ENCODE measurements at places on chromosomes 1 and 21.

DNA sequence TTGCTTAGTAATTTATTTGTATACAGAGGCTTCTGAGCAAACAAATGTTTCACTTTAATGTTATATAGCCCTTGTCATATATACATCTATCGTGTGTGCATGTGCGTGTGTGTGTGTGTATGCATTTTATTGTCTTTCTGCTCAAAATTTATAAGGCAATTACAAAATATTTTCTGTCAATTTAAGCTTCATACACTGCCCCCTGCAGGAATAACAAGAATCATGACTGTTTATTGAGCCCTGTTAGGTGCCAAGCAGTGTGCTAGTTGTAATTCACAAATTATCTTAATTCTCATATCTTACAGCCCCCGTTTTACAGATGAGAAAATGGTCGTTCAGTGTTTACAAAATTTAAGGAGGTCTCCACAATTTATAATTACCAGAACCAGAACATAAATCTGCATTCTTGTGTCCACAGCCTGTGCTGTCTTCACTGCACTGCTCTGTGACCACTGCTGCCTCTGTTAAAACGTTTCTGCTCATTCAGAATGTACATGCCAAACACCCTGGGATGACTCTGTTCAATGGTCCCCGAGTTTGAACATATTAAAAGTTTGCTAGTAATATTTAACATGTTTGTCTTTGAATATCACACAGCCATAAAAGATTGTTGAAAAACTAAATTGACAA is 181.3 kb downstream of the ATP6V1G3 start:
- DNase-seq = peak; percentile 51

DNA sequence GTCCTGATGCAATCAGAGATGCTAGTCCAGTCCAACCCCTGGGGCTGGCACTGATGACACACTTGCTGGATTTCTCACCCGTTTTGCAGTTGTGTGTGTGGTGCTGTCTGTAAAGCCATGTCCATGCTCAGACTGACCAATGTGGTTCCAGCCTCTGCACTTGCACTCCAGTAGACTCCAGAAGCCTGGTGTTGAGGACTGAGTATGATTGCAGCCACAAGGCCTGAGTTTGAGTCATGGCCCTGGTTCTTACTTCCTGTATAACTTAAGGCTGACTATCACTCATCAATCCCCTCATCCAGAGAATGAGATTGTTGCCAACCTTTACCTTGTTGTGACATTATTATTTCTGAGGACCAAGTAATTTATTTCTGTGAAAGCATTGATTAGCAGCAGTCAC is 34.8 kb upstream of the IKBKE start:
- no peak for DNase-seq

DNA sequence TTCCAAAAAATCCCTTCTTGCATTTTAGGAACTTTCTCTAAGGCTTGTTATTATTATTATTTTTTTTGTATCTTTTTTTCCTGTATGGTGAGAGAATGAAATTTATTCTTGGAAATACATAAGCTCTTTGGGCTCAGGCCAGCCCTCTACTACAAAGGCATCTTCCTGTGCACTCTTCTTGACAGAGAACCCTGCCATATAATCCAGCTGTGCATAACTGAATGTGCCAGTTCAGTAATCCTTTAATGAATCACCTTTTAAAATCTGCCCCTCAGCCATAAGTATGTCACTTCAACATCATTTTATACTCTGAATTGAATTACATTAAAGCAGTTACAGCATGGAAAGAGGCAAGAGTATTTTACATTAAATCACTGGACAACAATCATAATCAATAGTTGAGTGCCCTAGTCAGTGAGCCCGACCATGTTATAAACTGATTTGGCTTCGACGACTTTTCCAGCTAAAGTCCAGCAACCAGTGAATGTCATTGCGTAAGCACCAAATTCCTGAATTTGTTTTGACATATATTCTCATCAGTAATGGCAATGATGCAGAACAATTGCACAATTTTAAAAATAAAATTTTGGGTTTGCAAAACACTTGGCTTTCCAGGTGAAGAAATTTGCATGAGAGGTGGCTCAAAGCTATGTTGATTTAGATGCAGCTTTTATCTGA is 59.2 kb upstream of the KCNK2 start:
- no peak for DNase-seq

DNA sequence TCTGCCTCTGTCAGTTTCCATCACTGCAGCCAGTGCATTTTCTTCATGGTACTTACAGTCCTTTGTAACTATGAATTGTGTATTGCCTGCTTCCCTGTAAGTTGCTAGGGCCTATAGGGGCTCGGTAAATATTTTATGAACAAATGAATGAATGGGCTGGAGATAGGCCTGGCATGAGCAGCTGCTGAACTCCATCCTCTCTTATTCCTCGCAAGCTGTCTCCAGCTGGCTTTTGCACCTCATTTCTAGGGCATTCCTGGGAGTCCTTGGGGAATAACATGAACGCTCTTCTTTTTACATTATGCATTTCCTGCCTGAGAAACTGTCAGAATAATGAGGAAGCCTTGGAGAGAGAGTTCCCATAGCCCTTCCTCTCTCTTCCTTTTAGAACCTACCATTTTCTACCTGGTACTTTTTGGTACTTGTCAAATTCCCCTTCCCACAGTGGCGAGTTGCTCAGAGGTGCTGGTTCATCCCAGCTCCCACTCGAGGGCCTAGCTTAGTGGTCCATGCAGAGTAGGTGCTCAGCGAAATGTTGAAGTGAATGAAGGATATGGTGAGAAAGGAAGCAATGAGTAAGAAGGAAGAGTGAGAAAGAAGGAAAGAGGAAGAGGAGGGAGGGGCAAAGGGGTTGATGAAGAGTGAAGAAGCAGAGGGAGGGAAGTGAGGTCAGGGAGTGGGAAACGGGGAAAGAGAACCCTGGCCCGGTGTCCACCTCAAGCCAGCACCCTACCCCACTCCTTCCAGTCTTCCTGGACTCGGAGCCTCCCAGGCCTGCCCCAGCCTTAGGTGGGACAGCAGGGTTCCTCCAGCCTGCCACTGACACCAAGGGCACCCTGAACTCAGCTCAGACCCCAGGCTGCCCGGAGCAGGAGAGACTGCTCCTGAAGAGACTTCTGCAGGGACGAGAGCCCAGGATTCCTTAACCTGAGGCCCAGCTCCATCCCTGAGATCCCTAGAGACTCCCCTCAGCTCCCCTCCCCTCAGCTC is 29.6 kb downstream of the KCNC4 start:
- DNase-seq = no peak

DNA sequence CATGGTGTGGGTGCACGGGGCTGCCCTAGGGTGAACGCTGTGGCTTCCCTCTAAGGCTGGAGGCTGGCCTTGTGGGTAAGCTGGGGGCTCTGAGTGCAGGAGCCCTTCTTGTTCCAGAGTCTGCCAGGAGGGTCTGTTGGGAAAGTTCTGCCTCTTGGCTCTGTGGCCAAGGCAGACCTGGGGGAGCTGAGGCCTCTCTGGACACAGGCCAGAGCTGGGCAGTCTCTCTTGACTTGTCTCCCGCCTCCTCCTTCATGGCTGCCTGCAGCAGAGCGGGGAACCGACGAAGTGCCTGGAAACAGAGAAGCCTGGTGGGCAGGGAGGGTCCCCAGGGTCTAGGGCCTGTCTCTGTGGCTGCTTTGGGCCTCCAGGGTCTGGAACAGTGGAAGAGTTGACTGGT is 30.3 kb upstream of the PEX10 start:
- DNase-seq = no peak

- DNase-seq = no peak
These were observed 51.0 kb upstream of the IKBKE start for GRCh38 chr1:206419250-206419649.

DNA sequence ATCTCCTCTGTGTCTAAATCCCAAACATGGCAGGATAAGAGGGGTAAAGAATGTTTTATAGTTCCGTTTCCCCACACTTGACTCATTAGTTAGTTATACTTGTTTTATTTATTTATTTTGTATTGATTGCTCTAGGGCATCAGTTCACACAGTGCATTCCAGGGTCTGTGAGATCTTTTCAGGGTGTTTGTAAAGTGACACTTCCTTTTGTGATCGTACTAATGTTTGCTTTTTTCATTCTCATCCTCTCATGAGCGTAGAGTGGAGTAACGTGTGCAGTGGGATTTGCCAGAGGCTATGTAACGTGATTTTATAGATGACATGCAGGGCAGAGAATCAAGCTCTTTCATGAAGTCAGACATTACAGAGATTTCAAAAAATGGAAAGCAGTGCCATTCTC is 103.2 kb downstream of the SCCPDH start:
- DNase-seq = no peak

GRCh38 chr1:160070243-160071163 is 543 bp upstream of the KCNJ10 start:
- DNase-seq = peak; percentile 63

- no peak for DNase-seq
These were observed 4.8 kb upstream of the SFN start for GRCh38 chr1:26858160-26858559.

DNA sequence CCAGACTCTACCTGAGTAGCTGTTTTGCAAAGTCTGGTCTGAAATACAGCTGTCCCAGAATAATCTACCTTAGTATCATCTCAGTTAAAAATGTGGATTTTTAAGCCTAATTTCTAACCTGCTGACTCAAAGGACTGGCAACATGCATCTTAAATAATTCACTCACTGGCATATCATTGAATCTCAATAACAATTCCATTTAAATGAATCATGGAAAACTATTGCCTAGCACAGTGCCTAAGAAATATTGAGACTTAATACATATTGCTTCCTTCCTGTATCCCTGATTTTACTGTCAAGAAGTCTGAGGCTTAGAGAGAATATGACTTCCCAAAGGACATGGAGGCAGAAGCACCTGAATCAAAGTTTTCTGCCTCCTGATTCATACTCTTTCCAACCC is 3.1 kb downstream of the CCDC190 start:
- no peak for DNase-seq

GRCh38 chr21:16536643-16537434 is 807.1 kb downstream of the USP25 start:
- DNase-seq = no peak

- peak; percentile 8 for DNase-seq
These were observed 82.9 kb upstream of the CACYBP start for GRCh38 chr1:174916846-174917245.

- DNase-seq = no peak
These were observed 18.0 kb downstream of the NADK start for GRCh38 chr1:1760345-1760650.

GRCh38 chr1:152185544-152186391 is 26.7 kb upstream of the RPTN start:
- DNase-seq = peak; percentile 65

GRCh38 chr1:154478639-154479038 is 23.4 kb upstream of the TDRD10 start:
- peak; percentile 42 for DNase-seq

GRCh38 chr1:214123061-214123784 is 135.4 kb downstream of the PROX1 start:
- DNase-seq = peak; percentile 4

DNA sequence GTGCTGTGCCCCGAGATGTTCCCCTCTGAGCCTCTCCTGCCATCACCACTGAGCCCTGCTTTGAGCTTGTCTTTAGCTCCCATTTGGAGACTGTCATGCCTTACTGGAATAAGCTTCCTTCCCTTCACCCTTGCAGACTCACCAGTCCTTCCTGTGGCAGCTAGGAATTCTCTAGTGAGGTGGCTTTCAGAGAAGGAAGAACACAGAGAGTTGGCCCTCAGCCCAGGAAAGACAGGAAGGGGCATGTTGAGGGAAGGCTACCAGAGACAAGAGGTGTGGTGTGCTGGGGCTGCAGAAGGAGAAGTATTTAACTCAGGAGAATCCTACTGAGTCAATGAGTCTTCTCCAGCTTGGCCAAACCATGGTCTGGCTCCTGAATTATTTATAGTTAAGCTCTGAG is 76.3 kb downstream of the UCK2 start:
- no peak for DNase-seq

DNA sequence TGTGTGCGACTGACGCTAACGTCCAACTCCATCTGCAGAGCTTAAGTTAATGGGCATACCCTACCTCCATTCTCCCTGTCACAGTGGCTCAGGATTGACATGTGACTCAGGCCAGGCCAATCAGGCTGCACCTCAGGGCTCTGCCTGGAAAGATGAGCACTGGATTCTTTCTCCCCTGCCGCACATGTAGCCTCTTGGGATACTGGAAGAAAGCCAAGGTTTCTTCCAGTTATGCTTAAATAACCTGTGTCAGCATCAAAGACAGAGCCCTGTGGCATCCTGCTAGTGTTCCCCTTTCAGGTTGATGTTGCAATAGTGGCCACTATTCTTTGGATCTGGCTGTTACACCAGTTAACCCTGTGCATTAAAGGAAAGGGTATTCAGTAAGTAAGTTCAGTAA is 55.0 kb upstream of the SYT6 start:
- DNase-seq = no peak

GRCh38 chr1:1047963-1048362 is 26.1 kb downstream of the RNF223 start:
- no peak for DNase-seq

DNA sequence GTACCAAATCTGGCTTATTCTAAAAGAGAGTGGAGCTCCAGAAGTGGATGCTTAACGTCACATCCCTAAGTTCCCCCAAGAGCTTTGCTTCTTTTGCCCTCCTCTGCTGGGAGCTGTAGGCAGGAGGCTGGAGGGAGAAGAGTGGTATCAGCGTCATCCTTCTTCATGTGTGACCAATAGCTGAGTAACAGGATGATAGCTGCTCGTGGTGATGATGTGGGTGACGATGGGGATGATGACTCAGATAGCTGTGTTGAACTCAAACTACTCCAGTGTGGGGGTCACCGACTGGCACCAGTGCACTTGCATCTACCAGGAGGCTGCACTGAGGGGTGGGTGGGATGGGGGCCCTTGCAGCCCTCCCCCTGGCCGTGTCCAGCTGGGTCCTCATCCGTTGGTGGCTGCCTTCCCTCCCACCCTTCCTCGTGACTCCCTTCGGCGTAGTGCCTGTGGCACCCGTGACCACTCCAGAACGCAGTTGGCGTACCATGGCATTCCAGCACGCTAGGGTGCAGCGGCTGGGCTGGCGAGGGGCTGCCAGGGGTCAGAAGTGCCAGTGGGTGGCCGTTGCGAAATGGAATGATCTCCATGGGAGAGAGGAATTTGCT is 1.1 kb downstream of the IGFN1 start:
- no peak for DNase-seq

DNA sequence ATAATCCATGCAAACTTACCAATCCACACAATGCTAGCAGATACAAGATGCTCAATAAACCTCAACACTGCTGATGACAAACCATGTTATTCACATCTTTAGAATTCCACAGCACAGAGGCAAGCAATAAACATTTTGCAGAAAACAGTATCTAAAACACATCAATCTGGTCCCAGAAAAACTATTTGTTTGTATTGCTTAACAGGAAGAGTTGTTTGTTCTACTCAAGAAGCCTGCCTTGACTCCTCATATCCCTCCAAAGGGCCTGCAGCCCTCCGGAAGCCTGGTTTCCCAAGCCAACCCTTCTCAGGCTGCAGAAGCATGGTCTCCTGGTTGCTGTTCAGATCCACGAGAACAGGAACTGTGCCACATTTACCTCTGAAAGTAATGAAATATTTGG is 139.7 kb downstream of the RERE start:
- no peak for DNase-seq

- DNase-seq = peak; percentile 97
These were observed 4.9 kb downstream of the SH3BGRL3 start for GRCh38 chr1:26284597-26285347.

GRCh38 chr1:8376358-8376840 is 58.5 kb downstream of the SLC45A1 start:
- no peak for DNase-seq

- DNase-seq = peak; percentile 78
These were observed 66.9 kb upstream of the LRIF1 start for GRCh38 chr1:111030590-111030989.

- DNase-seq = no peak
These were observed 10.6 kb upstream of the LRRC39 start for GRCh38 chr1:100188617-100189016.

GRCh38 chr1:47919113-47919833 is 77.9 kb downstream of the TRABD2B start:
- DNase-seq = no peak

Data from CD4-positive, alpha-beta T cell treated with Interleukin-2 at 100 ng/mL for 4 hours (primary cell).